ENCODE measurements at places on chromosomes 16 and 17.

DNA sequence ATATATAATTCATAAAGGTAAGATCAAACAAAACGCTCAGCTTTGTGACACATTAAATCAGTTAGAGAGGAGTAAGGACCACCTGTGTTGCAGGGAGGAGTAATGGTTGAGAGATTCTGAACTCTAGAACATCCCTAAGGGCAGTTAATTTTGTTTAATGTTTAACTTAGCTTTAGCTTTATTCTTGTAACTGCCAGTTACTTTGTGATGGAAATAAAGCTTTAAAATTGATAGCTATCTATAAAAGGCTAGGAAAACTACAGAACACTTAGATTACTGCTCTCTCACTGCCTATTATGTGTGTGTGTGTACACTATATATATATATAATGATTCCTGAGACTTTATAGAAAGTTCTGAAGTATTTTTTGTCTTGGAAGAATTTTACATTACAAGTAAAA is 37.8 kb downstream of the PTRH2 start:
- no peak for DNase-seq

DNA sequence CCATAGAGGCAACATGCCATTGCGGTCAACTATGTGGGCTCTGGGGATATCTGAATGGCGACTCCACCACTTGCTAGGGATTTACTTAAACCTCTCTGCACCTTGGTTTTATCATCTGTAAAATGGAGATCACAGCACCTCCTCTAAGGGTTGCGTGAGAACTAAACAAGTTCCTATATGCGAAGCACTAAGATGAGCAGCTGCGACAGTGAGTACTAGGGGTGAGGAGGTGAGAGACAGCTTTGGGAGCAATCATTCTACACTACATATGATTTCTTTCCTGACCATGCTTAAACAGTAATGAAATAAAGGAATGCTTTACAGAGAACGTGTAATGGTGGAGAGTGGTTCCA is 61.4 kb downstream of the CREBBP start:
- no peak for DNase-seq

DNA sequence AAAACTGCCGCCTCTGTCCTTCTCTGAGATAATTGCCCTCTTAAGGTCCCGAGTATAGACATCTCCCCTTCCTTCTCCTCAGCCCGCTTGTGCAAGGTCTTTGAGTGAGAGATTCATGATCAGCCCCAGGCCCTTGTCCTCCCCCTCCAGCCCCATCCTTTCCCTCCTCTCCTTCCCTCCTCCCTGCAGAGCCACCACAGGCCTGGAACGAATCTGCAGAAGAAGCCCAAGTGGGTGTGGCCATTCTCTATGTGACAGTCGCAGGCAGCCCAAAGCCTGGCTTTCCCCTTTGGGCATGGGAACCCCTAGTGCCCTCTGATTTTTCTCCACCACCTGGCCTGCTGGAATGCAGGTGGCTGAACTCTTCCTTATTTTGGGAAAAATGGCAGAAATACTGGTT is 7.2 kb upstream of the NDRG4 start:
- DNase-seq, result no peak

DNA sequence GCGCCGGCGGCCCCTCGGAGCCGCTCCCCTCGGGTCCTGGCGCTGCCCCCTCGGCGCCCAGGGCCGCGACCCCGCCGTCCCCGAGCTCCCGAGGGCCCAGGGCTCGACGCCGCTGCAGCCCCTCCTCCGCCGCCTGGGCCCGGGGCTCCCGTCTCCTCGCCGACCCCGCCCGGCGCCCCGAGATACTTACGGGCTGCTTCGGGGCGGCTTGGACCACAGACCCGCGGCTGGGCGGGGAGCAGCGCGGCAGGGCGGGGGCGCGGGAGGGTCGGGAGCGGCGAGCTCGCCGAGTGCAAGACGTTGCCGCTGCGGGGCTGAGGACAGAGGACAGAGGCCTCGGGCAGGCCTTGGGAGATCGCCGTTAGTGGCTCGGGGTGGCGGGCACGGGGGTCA is 290 bp downstream of the TOB1 start:
- no peak for DNase-seq

- DNase-seq, result no peak
Measured at GRCh38 chr17:6041246-6041645, 28.9 kb upstream of the WSCD1 start.

DNA sequence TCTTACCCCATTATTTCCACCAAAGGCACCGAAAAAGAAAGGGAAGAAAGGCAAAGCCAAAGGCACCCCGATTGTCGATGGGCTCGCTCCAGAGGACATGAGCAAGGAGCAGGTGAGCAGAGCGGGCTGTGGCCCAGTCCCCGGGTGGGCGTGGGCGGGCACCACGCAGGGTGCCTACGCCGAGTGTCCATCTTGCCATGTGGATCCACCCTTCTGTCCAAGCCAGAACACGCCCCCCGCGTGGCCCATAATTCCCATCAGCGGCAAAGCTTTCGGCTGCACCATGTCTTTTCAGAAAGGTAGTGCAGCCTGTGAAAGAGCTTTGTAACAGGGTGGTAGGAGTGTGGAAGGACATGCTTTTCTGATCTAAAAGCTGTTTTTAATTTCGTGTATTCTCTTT is 8.4 kb upstream of the DBNDD1 start:
- no peak for DNase-seq

- no peak for DNase-seq
Measured at GRCh38 chr16:56814537-56815432, 50.2 kb upstream of the SLC12A3 start.

GRCh38 chr16:56613706-56614105 is 5.3 kb downstream of the MT2A start:
- no peak for DNase-seq

GRCh38 chr16:31141489-31142108 is 6.1 kb upstream of the PRSS8 start:
- no peak for DNase-seq

- DNase-seq, result no peak
Measured at GRCh38 chr17:4147751-4148310, 4.8 kb downstream of the CYB5D2 start.

- no peak for DNase-seq
Measured at GRCh38 chr17:82956146-82956725, 116.4 kb upstream of the ZNF750 start.

DNA sequence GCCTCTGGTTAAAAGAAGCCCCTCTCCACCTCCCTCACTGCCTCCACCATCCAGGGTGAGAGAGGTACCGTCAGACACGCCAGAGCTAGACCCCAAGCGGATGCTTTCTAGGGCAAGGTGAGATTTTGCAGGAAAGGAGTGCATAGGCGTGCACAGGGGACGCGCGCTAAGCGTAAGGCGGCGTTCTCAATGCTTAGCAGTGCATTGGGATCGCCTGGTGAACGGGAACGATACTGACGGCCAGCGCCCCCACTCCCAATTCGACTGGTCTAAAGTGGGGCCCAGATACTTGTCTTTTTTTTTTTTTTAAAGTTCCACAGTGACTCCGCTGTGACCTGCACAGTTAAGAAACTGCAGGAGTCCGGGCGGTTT is 57.9 kb upstream of the CREBBP start:
- DNase-seq, result no peak

Measured in activated CD4-positive, alpha-beta T cell treated with anti-CD3 and anti-CD28 coated beads, Interleukin-2, amount 50 U/mL, for 1 hour (primary cell).